ENCODE measurements at places on chromosomes 16 and 17.
A peak's percentile ranks its signal among the peaks of the same experiment; 100 is the strongest.

- DNase-seq: no peak
Measured at GRCh38 chr17:68248891-68249290, 1.0 kb downstream of the AMZ2 start.

DNA sequence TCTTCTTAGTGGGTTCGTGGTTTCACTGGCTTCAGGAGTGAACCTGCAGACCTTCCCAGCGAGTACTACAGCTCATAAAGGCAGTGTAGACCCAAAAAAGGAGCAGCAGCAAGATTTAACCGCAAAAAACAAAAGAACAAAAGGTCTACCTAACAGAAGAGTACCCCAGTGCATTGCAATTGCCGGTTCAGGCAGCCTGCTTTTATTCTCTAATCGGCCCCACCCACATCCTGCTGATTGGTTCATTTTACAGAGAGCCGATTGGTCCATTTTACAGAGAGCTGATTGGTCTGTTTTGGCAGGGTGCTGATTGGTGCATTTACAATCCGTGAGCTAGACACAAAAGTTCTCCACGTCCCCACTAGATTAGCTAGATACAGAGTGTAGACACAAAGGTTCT is 2.0 kb upstream of the ARRB2 start:
- DNase-seq: peak; percentile 46

DNA sequence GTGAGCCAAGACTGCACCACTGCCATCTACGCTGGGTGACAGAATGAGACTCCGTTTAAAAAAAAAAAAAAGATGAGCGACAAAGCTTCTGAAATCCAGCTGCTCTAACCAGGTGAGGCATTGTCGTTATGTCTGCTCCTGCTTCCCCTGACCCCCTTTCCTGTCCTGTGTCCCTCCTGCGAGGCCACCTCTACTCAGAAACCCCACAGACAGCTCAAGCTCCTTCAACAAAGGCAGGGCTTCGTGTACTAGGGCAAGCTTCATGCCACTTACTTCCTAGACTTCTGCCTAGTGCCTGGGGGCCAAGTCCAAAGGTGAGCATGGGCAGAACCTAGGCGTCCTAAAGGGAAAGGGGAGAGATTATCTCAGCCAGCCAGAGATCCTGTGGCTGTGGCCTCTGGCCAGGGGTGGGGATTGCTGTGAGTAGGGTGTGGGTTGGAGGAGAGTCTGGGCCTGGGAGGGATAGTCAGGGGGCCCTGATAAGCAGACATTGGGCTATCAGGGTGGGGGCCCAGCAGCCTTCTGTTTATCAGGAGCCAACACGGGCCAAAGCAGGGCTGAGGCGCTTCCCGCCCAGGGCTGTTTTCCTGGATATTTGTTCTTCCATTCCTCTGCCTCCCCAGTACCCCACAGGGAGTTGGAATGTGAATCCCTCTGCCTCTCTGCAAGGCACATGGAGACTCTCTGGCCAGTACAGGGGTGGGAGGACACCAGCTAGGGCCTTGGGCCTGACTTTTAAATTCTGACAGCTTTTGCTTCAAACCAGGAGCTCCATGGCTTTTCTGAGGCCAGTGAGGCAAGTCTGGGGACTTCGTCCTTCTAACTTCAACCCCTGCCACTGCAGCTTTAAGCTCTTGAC is 10.4 kb downstream of the ERAL1 start:
- DNase-seq: no peak

DNA sequence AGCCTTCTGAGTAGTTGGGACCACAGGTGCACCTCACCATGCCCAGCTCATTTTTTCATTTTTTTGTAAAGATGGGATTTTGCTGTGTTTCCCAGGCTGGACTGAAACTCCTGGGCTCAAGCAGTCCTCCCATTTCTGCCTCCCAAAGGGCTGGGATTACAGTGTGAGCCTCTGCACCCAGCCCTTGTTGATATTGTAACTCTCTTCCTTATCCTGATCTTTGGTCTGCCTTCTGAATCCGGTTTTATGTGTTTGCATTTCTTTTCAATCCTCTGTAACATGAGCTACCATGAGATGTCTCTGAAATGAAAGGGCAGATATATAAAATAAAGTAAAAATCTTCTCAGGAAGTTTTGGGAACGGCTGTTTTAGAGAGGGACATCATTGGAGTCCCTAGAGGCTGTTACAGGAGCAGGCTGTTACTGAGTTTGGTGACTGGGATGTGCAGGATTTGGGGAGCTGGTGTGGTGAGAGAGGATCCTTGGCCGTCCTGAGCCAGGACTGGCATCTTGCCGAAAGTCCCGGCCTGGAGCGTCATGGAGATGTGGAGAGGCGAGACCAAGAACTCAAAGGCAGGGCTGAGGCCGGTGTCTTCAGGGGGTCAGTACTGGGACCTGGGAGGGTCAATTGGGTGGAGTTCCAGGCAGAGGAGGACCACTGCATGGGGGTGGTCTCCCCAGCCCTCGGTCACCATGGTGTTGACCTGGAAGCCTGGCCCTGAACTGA is 39.4 kb downstream of the ATP2C2 start:
- DNase-seq: no peak

DNA sequence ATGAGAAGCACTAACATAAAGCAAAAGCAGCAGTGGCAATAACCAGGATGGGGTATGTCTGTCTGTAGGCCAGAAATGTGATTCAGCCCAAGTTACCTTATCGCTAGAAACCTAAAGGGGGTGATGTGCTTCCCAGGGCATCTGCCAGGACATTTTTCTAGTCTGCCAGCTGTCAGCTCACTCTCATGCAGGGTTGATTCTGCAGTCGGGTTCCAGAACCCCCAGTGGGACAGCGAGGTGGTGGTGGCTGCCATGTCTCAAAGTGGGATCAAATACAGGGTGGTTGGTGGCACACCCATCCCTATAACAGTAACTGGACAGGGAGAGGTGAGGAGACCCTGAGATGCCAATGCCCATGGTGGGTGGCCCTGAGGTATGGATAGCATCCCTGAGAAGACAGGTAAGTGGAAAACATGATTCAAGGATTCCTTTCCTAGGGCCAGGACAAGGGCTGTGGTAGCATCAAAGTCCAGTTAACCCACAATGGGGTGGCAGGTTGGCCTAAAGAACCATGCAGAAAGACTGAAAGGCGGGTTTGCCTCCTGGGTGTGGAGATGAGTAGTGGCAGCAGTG is 84.3 kb downstream of the TNFRSF13B start:
- no peak for DNase-seq

DNA sequence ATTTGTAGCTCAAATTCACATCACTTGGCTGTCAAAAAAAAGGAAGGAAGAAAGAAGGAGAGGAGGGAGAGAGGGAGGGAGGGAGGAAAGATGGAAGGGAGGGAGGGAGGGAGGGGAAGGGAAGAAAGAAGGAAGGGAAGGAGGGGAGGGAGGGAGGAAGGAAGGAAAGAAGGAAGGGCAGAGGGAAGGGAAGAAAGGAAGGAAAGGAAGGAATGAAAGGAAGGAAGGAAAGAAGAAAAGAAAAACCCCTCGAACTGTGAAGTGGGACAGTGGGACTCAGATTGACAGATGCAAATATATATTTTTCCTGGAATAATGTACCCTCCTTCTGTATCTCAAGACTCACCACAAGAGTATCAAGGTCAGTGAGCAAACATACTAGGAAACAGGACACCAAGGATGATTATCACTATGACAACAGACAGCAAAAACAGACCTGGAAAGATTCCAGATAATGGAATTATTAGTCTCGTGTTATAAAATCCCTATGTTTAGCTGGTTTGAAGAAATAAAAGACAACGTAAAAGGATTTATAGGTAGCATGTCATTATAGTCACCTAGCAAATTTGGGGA is 24.2 kb upstream of the ABCA3 start:
- no peak for DNase-seq

GRCh38 chr16:22765479-22765878 is 48.5 kb upstream of the HS3ST2 start:
- DNase-seq: no peak

DNA sequence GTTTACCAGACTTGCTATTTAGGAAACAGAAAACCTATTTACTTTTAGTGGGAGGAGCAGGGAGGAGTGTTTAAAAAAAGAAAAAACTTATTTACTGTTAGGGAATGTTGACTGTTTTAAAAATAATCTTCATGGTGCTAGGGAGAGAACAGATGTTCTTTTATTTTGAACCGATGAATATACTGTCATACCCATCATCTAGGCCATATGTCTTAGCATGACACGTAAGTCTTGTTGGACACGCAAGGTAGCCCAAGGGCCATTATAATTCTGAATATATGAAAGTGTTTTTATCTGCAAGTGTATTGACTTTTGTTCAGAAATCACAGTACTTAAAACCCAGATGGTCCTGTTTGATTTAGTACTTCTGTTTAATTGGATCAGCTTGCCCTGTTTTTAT is 11.6 kb downstream of the WIPF2 start:
- no peak for DNase-seq

GRCh38 chr17:75872434-75873351 is 5.7 kb downstream of the TRIM47 start:
- peak; percentile 29 for DNase-seq

GRCh38 chr16:337437-337836 is 15.1 kb downstream of the AXIN1 start:
- no peak for DNase-seq

DNA sequence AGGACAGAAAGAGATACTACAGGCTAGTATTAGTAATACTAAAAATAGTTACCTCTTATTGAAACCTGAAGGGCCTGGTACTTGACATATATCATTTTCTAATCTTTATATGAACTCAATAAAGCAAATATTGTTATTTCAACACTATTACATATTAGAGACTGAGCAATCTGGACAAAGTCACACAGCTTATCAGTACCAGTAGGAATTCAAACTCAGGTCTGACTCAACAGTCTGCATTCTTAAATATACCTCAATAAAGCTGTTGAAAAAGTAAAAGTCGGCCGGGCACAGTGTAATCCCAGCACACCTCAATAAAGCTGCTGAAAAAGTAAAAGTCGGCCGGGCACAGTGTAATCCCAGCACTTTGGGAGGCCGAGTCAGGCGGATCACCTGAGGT is 67.4 kb downstream of the KANSL1 start:
- DNase-seq: no peak

GRCh38 chr16:49590166-49590871 is 216.7 kb downstream of the C16orf78 start:
- no peak for DNase-seq

DNA sequence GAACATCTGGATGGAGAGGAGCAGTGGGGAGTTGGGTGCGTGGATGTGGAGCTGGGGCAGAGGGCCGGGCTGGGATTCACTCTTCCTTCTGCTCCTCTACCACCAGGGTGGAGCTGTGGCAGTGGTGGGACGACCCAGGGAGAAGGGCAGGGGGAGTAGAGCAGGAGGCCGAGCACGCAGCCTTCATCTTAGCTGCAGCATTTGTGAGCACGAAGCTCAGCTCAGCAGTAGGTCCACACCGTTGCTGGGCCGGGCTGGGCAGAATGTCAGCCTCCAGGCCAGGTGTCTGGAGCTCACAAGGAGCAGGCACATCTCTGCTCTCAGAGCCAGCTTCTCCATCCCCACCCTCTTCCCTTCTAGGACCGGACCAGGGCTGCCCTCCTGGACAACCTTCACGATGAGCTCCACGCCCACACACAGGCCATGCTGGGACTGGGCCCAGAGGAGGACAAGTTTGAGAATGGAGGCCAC is 55.7 kb downstream of the OR1D5 start:
- DNase-seq: no peak

DNA sequence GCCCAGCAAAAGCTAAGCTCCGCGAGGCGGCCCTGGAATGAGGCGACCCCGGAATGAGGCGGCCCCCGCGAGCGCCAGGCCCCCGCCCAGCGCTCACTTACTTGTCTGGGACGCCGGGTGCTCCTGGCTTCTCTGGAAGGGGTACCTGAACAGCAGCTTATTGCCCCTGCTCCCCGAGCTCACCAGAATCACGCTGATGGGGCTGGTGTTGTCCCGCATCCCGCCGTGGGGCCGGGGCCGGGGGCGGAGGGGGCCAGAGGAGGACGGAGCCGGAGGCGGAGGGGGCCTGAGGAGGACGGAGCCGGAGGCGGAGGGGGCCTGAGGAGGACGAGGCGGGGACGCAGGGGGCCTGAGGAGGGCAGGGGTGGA is 440 bp downstream of the NPRL3 start:
- peak; percentile 9 for DNase-seq

DNA sequence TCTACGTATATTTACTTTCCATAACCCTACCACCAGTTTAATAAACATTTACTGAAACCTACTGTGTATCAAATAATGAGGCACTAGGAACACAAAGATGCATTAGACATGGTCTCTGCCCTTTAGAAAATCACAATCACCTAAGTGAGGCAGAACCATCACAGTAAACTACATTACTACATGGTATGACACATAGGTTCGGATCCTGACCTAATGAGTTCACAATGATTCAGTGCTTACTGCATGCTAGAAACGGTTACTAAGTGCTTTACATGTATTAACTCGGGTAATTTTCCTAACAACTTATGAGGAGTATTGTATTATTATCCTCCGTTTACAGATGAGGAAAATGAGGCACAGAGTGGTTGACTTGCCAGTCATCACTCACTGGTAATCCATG is 5.2 kb upstream of the SYNRG start:
- DNase-seq: no peak

DNA sequence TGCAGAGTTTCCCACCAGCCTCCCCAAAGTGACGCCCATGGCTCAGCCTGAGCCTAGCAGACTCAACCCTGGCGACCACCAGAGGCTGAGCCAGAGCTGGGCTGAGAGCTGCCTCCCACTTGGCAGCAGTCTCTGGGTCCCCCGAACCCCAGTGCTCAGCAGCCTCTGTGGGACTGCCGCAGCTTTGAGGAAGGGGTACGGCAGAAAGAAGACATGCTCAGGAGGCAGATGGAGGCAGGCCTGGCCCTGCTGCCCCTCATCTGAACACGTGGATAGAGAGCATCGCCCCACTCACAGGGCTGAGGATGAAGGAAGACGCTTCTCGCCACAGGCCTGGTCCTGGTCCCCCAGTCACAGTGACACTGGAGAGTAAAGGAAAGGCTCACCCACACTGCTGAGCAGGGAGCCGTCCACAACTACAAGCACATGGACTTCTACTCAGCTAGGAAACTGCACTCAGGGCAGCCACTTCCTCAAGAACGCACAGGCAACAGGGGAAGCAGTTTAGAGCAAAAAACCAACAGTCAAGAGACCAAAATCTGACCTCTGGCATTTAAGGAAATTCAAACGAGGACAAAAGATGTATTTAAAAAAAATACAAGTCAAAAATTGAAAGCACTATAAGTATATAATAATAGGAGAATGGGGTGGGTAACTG is 45.2 kb upstream of the GSG1L start:
- DNase-seq: no peak

- no peak for DNase-seq
Measured at GRCh38 chr17:17934214-17934613, 38.0 kb downstream of the TOM1L2 start.
